ENCODE measurements at places on chromosomes 2 and 18.

DNA sequence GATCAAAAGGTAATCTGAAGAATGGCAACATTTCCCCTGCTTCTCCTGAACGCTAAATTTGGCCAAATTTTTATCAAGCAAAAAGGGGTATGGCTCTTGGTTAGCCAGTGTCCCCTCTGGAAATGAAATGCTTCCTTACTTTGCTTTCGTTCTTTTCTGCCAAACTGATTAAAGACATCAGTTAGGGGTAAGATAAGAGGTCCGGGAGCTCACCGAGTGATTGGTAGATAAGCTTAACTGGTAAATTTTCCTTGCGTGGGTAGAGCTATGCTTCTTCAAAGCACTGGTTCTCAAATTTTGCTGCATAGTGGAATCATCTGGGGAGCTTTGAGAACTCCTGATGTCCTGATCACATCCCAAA, 62.7 kb upstream of the MAPRE2 start:
- DNase-seq, result no peak

DNA sequence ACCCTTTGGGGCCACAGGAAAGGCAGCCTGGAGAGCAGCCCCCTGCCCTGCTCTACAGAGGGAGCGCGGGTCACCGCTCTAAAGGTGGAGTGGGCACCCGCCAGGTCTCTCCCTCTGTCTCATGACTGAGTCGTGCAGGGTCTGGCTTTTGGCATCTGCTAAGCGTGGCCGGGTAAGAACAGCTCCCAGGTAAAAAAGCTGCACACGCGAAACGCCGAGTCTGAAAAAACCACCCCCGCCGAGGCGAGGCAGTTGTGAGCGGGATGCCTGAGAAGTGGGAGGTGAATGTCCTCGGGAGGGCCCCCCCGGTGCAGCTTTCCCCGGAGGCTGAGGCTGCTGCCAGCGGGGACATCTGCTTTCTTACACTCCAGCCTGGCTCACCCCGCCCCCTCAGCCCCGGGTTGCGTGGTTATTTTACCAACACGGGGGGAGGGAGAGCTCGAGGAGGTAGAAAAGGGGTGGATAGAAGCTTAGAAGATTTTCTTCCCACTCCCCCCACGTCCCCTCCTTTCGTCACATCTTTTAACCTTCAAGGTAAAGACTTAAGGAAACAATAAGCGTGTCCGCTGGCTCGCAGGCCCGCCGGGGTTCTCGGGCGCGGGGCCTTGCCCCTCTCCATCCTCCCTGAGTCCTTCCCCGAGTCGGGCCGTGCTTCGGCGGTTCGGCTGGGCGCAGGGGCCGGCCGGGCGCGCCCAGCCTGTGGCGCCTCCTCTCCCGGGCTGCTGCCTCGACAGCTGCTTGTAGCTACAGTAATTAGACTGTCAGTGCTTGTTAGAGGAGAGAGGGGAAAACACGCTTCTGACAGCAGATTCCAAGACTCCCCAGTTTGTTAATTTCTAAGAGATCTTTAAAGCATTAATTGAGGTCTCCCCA, 70.6 kb upstream of the PSMD14 start:
- DNase-seq, result peak; percentile 48

- DNase-seq, result peak; percentile 83
These were observed 57.6 kb downstream of the EVA1A start for GRCh38 chr2:75503048-75503607.

GRCh38 chr2:181411105-181411849, 45.9 kb upstream of the ITGA4 start:
- peak; percentile 35 for DNase-seq

DNA sequence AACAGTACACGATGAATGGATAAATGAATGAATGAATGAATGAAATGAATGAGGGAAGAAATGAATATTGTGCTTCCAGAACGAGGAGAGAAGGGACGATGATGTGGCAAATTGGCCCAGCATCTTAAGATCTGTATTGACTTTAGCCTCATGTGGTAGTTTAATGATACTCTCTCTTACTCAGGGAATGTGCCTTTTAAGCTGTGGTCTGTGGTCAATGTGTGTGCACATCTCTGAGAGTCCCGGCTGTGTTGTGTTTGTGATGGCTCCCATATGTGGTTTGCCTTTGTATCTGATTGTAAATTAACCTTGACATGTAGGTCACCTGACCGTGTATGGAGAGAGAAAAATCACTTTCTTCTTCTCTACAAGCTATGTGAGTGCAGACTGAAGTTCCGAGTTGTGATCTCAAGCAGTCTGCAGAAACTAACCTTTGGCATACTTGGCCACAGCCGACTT, 91.2 kb downstream of the NEDD4L start:
- peak; percentile 78 for DNase-seq

DNA sequence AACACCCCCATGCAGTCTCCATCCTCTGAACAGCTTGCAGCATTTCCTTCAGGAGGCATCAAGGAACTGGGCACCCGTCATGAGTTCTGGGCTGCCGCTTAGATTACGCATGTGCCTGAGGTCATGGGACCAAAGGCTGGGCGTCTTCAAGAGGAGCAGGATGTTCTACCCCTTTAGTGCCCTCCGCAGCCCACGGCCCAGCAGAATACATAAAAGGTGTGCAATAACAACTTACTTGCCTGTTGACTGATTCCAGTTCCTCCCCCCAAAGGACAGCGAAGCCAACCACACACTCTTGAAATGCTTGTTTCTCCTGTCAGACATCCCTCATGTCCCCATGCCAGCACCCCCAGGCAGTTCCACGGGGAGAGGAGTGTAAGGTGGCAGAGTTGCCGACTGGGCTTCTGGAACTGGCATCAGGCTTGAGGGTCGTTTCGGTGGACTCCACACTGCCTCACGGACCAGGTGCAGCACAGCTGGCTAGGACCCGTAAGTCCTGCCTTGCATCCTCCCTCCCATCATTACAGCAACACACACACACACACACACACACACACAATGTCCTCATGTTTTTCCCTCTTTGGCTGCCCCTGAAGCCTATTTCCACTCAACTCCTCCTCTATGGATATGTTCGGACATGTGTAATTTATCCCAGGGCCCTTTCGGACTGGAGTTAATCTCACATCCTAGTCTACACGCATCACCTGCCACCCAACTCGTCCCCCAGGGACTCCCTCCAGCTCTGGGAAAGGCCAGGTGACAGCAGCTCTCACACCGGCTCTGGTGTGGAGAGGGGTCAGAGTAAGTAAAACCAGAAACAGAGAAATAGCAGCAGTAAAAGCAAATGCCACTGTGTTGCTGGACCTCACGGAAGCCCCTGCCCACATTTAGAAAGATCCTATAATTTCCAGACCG, 200.7 kb downstream of the BCL11A start:
- no peak for DNase-seq

- DNase-seq, result no peak
These were observed 426.7 kb upstream of the PKDCC start for GRCh38 chr2:41621095-41621494.

- no peak for DNase-seq
These were observed 84.7 kb downstream of the BARD1 start for GRCh38 chr2:214724741-214725140.

DNA sequence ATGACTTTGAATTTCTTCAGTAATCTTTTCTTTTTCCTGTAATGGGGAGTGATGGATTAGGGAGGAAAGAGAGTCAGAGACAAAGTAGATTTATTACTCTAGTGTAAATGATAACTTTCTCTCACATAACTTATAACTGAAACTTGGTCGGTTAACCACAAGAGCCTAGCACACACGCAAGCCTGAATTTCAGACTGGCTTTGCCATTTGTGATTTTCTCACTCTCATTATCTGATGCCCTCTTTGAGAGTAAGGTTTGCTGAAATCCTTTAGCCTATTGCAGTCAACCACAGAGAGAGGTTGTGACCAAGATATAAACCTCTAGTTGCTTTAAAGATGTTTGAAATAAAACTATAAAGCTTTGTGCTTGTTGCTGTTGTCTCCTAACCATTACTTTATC, 117.9 kb upstream of the NETO1 start:
- DNase-seq, result no peak

DNA sequence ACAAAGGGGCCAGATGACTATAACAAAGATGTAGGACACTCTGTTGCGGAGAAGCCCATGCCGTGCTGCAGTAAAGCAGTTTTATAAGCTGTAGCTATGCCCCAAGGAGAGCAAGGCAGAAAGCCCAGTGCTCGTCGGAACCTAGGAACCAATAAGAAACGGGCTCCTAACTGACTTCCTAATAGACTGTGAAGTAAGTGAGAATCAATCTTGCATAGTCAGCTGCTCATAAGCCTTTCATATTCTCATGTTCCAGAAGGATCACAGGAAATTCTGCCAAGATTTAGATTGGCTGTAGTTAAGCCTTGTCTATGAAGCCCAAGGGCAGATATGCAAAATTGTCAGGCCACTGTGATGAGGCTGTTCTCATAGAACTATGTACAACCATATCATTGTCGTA, 98.4 kb downstream of the RTTN start:
- DNase-seq, result no peak

DNA sequence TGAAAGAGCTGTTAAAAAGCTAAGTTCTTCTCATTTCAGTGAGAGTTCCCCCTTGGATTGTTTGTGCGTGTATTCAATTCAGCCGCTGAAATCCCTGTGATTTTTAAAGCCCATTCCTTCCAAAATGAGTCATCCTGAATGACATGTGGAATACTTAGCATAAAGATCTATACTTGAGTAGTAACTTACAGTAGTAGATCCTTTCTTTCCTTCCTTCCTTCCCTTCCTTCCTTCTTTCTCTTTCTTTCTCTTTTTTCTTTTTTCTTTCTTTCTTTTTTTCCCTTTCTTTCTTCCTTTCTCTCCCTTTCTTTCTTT, 18.2 kb upstream of the SOX11 start:
- peak; percentile 63 for DNase-seq

DNA sequence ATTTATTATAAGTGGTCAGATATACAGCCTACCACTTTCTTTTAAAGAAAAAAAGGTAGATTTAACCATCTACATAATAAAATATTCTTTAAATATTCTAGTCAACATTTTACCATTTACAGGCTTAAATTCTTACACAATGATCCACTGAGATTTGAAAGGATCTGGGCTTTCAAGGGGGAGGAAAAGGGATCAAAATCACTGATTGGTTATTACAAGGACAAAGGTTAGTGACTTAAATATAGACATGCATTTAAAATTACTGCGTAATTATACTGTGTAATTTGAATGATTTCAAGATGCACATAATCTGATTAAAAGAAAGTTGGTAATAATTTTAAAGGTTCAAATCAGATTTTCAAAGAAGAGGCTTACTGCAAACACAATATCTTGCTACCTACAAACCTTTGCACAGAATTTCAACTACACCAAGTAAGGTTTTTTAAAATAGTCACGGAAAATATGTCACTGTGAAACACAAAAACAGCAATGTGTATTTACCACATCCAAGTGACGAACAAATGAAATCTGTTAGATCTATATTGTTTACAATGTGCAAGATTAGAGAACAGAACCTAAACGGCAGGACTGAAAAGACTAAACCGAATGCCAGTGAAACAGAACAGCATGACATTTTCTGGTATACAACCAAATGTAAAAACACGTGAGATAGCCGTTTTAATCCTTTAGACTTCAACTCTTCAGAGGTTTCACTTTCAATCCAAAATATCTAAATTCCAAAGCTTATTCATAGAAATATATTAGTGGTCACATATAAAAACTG, 40.8 kb downstream of the RTN4 start:
- no peak for DNase-seq

- peak; percentile 47 for DNase-seq
These were observed 191.0 kb downstream of the ARL4C start for GRCh38 chr2:234305846-234306245.

- DNase-seq, result peak; percentile 97
These were observed 158.1 kb downstream of the TANC1 start for GRCh38 chr2:159126432-159127022.

GRCh38 chr2:41922177-41922576, 125.6 kb upstream of the PKDCC start:
- peak; percentile 54 for DNase-seq

DNA sequence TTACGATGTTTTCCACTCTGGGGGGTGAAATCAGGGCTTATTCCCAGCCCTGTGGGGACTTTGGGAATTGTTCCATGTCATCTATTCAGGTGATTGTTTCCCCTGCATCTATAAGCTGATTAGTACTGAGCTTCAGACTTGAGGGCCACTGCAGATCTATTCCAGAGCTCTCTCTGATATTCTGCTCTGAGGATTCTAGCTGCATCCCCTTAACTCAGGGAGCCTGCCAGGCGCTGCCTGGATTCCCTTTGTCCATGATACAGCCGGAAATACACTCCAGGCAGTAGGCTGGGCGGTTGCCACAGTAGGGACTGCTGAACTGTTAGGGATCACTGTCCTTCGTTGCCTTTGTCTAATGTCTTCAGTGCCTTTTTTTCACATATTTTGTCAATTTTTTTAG, 31.3 kb downstream of the PTRHD1 start:
- DNase-seq, result no peak

GRCh38 chr18:10332452-10332851, 122.0 kb upstream of the APCDD1 start:
- no peak for DNase-seq

GRCh38 chr18:49444581-49444980, 15.9 kb downstream of the DYM start:
- DNase-seq, result peak; percentile 36

- peak; percentile 17 for DNase-seq
These were observed 11.2 kb downstream of the ASPRV1 start for GRCh38 chr2:69950241-69950640.

GRCh38 chr2:21774691-21775368, 651.1 kb downstream of the TDRD15 start:
- DNase-seq, result no peak

- DNase-seq, result peak; percentile 44
These were observed 92.1 kb downstream of the AOX1 start for GRCh38 chr2:200677721-200678532.

GRCh38 chr18:63799189-63799588, 24.0 kb downstream of the SERPINB7 start:
- DNase-seq, result no peak

DNA sequence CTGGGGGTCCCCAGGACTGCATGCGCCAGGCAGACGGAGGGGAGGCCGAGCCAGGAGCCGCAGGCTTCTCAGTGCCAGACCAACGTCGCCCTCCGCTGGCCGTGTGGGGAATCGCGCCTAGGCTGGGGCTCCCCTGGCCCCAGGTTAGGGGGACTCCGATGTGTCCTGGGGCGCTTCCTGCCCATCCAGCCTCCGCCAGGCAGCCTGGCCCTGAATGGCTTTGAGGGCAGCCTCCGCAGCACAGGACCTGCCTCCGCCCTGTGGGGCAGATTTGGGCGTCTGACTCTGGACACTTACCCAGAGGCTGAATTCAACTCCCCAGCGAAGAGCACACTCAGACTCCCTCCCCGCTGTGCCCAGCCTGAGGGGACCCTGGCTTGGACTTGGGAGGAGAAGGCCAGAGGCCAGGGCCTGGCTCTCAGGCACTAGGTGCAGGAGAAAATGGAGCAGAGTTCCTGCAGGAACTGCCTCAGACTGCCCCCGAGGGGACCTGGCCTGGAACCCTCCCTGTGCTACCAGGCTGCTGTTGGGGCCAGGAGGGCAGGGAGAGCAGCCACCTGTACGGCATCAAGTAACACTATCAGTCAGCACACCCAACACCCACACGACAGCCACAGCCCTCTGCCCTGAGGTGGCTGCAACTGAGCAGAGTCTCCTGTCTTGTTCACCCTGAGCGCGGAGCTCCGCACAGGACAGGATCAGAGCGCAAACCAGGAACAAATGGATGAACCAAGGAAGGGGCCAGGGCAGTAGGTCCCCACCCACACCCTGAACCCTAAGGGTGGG, 597 bp upstream of the TEKT4 start:
- DNase-seq, result no peak

GRCh38 chr18:48080546-48080945, 150.1 kb upstream of the SMAD2 start:
- DNase-seq, result no peak

Data from fibroblast of skin of right quadriceps (primary cell).